Activated CD4-positive, alpha-beta T cell treated with anti-CD3 and anti-CD28 coated beads, Interleukin-2, Interleukin-4, amounts not matched to agents 100 ng/mL and 50 ng/mL, durations not matched to agents 16 hours and 8 hours (primary cell): ENCODE measurements at places on chromosomes 1 and 21.

DNA sequence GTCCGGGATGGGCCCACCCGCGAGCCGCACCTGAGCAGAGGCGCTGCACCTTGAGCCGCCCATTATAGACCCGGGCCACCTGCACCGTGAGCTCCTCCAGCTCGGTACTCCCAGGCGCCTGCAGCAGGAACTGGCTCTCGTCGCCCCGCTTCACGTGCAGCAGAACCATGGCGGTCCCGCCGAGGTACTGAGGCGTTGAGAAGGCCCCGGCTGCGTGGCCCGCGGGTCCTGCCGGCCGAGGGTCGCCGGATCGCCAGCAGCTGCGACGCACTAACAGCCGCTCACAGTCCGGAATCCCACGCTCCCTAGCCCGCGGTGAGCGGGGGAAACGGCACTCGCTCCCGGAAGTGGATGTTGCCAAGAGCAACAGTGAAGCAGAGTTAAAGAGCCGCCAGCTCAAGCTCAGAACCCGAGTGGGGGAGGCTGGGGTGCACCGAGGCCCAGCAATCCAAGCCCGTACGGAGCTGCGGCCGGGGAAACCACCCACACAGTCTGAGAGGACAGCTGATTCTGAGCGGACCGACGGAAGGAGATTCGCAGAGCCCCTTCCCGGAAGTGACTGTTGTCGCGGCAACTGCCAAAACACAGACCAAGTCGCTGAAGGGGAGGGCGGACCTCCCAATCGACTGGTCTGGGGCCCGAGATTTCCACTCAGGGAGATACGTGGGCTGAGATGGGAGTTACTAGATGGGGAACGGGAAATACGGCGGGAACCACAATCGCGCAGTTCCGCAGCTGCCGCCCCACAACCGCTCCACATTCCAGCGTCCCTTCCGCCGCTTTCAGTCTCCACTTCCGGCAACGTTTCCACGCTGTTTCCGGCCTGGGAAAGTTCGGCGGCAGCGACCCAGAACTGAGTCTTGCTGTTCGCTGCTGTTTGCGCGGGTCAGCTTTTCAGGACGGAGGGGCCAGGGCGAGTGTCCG lies at the start of gene CFAP298:
Gene CFAP298 (minus strand): TSS at position 303 of the 924 bp plus-strand sequence. CDS start 134 bp downstream, at position 169.
- peak; percentile 91 for DNase-seq

- DNase-seq, result no peak
These were observed 47.7 kb downstream of the TTC13 start for GRCh38 chr1:230930986-230931385.

DNA sequence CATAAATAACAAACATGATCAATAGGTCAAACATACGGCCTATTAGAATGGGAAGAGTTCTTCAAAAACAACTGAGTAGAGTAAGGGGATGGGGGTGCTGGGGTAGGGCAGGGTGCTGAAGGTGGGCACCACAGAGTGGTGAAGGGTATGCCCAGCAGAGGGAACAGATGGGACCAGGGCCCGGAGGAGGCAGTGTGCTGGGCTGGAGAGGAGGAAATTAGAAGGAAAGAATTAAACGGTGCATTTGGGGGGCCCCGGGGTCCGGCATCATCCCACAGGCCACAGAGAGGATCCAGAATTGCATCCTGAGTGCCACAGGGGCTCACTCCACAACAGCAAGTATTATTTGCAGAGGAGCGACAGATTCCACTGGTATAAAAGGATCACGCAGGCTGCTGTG lies 94.5 kb downstream of the GLIS1 start:
- no peak for DNase-seq

DNA sequence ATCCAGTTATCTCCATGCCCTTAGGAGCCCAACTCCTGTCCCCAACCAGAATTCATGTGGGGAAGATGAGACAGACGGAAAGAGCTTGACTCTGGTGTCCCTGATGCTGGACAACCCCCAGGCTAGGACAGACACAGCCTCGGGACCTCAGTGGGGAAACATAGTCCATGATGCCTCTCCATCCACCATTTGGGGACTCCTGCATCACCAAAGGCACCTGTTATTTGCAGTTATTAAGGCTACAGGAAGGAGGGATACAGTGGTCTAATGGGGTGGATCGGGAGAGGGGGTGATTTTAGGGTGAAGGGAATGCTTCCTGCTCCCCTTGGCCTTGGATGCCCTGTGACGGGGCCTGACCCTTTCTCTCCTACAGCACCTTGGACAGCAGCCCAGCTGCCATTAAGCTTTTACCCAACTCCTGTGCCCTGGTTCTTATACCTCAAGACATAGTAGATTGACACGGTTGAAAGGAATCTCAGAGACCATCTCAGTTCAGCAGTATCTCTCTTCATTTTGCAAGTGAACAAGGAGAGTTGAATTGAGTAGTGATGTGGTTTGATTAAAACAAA lies 111.6 kb downstream of the MATN1 start:
- no peak for DNase-seq

DNA sequence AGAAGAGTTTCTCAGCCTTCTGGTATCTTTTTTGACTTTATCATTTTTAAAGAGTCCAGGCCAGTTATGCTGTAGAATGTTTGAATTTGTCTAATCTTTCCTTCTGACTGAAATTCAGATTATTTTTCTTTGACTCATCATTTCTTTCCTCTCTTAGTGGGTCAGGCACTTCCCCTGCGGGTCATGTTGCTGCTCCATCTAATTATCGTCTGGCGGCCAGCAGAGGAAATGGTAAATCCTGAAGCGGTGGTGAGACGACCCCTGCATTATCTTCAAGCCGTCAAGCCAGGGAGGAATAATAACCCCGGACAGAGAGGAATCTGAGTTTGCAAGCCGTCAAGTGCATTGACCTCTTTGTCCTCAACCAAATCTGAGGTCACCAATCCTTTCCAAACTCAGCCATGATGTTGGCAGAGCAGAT lies 102.1 kb downstream of the ADSS2 start:
- DNase-seq, result peak; percentile 34

DNA sequence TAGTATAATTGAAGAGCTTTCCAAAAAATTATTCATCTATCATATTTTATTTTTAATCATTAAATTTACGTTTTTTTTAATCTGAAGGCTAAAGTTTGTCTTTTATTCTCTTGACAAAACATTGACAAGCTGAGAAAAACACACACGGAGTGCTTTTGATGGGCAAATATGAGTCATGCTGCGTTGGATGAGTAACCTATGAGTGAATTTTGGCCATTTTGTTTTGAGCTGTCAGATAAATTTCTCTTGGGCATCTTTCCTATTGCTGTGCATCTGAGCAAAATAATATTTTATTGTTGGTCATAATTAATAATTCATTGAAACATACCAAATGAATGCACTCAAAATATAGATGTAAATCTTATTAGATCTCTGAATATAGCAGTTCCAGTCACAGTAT lies 1144.1 kb upstream of the ADGRL2 start:
- no peak for DNase-seq
